ENCODE measurements at places on chromosomes 1 and 21.

- no peak for DNase-seq
Observed at GRCh38 chr1:8629241-8630091, 188.0 kb downstream of the RERE start.

- no peak for DNase-seq
Observed at GRCh38 chr1:67642629-67643028, 42.4 kb upstream of the GADD45A start.

- no peak for DNase-seq
Observed at GRCh38 chr21:43275421-43276211, 106.8 kb downstream of the CRYAA start.

GRCh38 chr21:45225741-45226327 is 61.9 kb downstream of the POFUT2 start:
- no peak for DNase-seq

GRCh38 chr1:184366997-184367396 is 19.8 kb upstream of the C1orf21 start:
- DNase-seq = no peak

GRCh38 chr1:19715334-19716203 is 50.9 kb downstream of the HTR6 start:
- peak; percentile 93 for DNase-seq

DNA sequence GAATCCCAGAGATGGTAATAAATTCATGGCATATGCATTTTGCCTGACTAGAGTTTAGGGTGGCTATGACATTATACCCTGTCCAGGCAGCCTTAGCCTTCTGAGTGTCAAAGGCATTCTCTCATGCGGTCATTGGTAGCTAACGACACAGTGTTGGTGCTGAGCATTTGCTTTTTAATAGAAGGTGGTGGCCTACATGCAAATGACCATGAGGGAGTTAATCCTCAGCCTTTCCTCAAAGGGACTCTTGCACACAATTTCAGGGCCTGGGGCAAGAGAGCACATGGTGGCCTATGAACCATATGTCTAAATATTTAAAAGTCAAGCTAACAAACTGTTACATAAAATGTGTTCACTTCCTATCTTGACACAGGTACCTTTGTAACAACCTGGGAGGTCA is 30.9 kb upstream of the KCNA10 start:
- no peak for DNase-seq

- DNase-seq = no peak
Observed at GRCh38 chr1:183414365-183414764, 3.8 kb downstream of the NMNAT2 start.

DNA sequence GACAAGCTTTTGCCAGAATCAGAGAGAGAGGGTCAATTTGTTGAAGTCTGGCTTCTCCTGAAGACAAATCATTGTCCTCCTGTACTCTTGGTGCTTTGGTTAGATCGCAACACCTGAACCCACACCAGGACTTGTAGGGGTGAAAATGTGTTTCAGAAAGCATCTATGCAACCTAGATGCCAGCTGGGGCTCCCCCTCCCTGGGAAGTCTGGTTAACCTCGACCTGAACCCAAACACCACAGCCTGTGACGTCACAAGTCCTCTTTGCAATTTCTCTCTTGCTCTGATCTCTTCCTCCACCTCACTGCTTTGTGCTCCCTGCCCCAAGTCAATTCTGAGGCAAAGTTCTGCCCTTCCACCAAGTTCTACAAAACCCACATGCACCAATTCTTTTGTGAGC is 42.8 kb upstream of the USP24 start:
- no peak for DNase-seq

GRCh38 chr1:156337888-156338179 is 258 bp downstream of the CCT3 start:
- no peak for DNase-seq

GRCh38 chr1:40980068-40980452 is 564 bp downstream of the CTPS1 start:
- DNase-seq = no peak

- DNase-seq = peak; percentile 64
Observed at GRCh38 chr1:30760596-30761324, 3.2 kb upstream of the LAPTM5 start.

- peak; percentile 81 for DNase-seq
Observed at GRCh38 chr1:44827197-44828002, 15.7 kb downstream of the PTCH2 start.

DNA sequence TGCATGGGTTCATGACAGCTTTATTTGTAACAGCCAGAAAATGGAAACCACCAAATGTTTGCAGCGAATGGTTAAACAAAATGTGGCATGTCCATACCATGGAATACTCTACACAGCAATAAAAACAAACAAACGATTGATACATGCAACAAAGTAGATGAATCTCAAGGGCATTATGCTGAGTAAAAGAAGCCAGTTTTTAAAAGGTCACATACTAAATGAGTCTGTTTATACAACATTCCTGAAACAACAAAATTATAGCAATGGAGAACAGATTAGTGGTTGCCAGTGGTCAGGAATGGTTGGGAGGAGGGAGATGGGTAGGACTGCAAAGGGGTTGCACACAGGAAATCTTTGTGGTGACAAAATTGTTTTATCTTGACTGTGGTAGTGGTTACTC is 202.4 kb upstream of the UBE2U start:
- DNase-seq = no peak

- no peak for DNase-seq
Observed at GRCh38 chr1:207186503-207186902, 82.5 kb downstream of the C4BPA start.

GRCh38 chr1:160115545-160116282 is at the start of gene ATP1A2:
Gene ATP1A2 (plus strand): TSS chr1:160115759. CDS start chr1:160115862, 103 bp downstream.
- DNase-seq = no peak

- DNase-seq = no peak
Observed at GRCh38 chr1:163205513-163205912, 2.8 kb upstream of the RGS5 start.

DNA sequence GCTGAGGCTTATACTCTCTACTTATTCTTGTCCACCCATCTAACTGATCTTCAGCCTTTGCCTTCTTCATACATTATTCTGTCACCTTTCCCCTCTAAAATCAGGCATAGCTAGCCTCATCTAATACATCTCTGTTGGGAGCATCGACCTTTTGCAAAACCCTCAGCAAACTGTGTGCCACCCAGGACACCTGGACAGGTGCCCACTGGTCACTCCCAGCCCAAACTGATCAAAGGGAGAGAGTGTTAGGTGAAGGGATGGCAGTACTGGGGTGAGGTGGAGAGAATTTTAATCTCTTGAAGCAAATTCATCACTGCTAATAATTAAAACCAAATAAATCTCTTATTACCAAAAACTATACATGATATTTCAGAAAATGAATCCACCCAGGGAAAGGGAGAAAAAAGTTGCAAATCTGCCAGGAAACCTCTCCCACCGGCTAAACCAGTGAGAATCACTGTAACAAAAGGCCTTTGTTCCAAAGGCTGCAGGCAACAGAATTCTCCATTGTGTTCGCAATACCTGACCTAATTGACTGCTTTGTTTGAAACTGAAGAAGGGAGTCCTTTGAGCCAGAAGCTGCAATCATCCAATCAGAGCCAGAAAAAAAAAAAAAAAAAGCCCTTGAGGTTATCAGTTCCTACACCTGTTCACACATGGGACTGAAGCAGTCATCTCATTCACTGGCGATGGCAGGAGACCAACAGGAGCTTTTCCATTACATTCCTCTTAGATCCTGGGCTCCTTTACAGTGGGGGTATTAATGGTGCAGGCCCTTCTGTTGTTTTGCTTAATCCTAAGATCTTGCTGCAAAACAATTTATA is 172.6 kb downstream of the APP start:
- DNase-seq = no peak

- DNase-seq = no peak
Observed at GRCh38 chr1:218312509-218312908, 27.4 kb downstream of the RRP15 start.

- DNase-seq = peak; percentile 60
Observed at GRCh38 chr1:203320591-203321272, 15.4 kb downstream of the BTG2 start.

GRCh38 chr1:19374926-19375325 is 62.8 kb downstream of the SLC66A1 start:
- DNase-seq = no peak

GRCh38 chr1:211332830-211333229 is 6.2 kb downstream of the TRAF5 start:
- DNase-seq = no peak

DNA sequence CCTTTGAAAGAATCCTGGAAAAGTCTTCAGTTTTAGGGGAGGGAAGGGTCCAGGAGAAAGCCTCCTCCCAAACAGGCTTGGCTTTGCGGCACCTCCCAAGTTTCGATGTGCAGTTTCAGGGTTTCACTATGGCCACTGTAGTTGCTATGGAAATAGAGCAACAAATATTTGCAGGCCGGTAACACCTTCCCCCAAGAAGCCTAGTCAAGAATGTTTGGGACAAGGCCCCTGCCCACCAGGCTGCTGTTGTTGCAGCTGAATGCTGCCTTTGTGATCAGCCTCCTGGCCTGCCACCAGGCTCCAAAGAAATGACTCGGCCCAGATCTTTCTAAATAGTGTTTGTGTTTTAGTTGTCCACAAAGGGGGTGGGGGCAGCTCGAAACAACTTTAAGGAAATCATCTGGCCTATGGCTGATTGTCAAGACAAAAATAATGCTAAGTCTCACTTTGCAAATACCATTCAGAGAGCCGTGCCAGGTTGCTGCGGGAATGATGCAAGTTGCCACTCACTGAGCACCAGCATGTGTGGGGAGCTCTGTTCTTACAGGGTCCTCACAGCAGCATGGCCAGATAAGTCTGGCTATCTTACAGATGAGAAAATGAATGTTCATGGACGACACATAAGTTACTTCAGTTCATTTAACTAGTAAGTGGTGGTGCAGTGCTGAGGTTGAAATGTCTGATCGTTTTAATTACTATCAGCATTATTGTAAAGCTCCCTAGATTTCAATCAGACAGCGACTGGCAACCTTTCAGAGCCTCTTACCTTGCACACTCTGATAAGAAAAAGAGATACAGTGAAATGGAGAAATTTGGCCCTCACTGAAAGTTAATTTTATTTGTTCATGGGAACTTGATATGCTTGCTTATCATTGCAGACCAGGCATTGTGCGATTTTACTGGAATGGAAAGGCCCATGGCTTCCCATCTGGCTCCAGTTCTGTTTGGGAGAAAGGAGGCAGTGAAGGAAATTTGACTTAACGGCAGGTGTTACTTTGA is 91.2 kb upstream of the JUN start:
- DNase-seq = no peak

DNA sequence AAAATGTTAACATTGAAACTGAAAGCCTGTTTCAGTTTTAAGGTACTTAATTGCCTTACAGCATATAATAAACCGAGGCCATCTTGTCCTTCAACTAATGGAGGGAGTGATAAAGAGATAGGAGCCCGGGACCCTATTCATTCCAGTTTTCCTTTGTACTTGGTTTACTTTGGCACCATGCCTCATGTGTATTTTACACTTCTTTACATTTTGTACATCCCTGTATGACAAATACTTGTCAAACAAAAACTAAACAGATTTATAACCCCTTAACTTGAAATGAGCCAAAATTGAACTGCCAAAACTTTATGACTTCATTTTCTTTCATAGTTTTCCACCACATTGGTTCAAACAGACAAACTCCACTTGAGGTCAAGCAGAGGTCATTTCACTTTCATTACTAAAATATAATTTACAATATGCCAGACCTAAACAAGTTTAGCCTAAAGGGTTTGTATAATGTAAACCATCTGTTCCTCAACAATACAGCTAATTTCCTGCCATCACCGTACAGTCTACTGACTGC is 30.9 kb upstream of the UBE2U start:
- DNase-seq = no peak

- no peak for DNase-seq
Observed at GRCh38 chr1:156394835-156395461, 25.9 kb downstream of the RHBG start.

- no peak for DNase-seq
Observed at GRCh38 chr1:17158961-17159360, 39.7 kb upstream of the PADI2 start.

GRCh38 chr1:99645699-99646531 is at the start of gene PALMD:
Gene PALMD (plus strand): TSS chr1:99646113. CDS start chr1:99646318, 205 bp downstream.
- no peak for DNase-seq

DNA sequence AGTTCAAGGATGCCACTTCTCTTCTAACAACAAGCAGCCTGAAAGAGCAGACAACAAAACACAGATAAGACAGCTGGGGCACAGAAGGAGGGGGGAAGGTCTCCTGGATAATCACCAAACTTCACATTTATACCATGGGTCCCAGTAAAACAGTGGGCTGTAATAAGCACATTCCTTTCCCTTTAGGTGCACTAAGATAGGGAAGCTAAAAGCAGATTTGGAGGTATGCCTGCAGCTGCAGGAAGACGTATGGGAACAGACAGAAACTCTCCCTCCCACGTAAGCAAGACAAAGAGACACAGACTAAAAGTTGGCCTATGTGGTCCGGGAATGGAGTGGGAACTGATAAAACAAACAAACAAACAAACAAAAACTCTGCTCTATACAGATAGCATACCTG is 612.1 kb downstream of the MRPL39 start:
- no peak for DNase-seq

DNA sequence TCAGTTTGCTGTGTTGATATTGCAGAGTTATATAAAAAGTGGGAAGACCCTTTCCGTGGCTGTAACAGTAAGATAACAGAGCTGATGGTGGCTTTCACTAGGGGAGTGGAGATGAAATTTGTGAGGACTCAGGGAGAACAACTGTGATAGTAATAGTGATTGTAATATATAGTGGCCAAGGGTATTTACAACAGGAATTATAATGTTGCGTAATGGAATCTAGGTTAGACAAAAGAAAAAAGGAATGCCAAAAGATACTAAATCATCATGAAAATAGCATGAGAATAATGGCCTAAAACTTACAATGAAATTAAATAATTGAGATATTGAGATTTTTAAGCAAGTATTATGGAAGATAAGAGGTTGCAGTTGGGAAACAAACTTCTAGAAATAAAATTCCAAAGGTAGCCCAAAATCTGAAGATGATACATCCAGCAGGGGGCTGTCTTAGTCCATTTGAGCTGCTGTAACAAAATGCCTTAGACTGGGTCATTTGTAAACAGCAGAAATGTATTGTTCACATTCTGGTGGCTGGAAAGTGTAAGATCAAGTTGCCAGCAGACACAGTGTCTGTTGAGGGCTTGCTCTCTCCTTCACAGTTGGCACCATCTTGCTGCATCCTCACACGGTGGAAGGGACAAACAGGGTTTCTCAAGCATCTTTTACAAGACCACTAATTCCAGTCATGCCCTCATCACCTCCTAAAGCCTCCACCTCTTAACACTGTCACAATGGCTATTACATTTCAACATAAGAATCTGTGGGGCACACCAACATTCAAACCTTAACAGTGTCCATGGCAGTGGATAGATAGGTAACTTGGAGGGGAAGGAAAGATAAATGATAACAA is 711.2 kb downstream of the MRPL39 start:
- DNase-seq = no peak

DNA sequence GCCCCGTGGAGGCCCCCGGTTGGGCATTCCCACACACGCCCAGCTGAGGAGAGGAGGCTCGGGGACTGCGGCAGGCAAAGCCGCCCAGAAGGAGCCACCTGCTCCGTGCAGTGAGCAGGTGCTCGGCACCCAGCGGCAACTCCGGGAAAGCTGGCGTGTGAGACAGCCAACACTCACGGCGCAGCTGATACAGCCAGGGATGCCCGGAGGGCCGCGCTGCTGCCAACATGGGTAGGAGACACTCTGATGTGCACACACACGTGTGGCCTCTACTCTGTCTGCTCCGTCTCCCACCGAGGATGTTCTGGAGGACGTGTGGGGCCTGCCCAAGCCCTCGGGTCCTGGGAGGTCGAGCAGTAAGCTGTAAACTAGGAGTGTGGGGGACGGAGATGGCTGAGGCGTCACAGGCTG is 12.9 kb downstream of the MORN1 start:
- no peak for DNase-seq

- no peak for DNase-seq
Observed at GRCh38 chr1:121525355-121525754, 340.6 kb downstream of the SRGAP2C start.

GRCh38 chr1:174225499-174226204 is 66.3 kb downstream of the RABGAP1L start:
- DNase-seq = no peak

All from hematopoietic multipotent progenitor cell treated with erythropoietin and hydrocortisone succinate and interleukin-3 and kit ligand, for 8 days (in vitro differentiated cells).